ENCODE measurements at places on chromosomes 11 and 22.

GRCh38 chr11:129864811-129865210, 30.6 kb downstream of the NFRKB start:
- DNase-seq: no peak

GRCh38 chr11:78783301-78783700, 208.6 kb upstream of the NARS2 start:
- no peak for DNase-seq

- DNase-seq: no peak
These were observed 97.9 kb upstream of the NCAM1 start for GRCh38 chr11:112863305-112863704.

DNA sequence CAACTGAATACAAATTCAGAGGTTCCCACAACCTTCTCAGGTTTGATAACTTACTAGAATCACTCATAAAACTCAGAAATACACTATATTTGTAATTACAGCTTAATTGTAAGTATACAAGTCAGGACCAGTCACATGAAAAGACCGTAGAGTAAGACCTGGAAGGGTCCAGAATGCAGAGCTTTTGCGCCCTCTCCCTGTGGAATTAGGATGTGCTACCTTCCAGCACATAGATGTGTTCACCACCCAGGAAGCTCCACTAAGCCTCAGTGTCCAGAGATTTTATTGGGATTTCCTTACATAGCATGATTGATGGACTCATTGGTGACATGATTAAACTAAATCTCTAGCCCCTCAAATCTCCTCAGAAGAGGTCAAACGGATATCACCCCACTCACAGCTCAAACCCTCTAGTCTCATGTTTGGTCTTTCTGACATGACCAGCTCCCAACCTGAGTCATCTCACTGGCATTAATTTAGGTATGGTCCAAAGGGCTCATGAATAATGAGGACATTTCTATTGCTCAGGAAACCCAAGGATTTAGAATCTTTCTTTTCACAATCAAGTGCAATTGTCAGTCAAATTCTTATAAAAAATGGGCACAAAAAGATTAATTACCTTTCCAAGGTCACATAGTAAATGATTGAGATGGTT, 77.2 kb upstream of the UBASH3B start:
- DNase-seq: no peak

- DNase-seq: no peak
These were observed 404.0 kb downstream of the BUD13 start for GRCh38 chr11:116368784-116369183.

DNA sequence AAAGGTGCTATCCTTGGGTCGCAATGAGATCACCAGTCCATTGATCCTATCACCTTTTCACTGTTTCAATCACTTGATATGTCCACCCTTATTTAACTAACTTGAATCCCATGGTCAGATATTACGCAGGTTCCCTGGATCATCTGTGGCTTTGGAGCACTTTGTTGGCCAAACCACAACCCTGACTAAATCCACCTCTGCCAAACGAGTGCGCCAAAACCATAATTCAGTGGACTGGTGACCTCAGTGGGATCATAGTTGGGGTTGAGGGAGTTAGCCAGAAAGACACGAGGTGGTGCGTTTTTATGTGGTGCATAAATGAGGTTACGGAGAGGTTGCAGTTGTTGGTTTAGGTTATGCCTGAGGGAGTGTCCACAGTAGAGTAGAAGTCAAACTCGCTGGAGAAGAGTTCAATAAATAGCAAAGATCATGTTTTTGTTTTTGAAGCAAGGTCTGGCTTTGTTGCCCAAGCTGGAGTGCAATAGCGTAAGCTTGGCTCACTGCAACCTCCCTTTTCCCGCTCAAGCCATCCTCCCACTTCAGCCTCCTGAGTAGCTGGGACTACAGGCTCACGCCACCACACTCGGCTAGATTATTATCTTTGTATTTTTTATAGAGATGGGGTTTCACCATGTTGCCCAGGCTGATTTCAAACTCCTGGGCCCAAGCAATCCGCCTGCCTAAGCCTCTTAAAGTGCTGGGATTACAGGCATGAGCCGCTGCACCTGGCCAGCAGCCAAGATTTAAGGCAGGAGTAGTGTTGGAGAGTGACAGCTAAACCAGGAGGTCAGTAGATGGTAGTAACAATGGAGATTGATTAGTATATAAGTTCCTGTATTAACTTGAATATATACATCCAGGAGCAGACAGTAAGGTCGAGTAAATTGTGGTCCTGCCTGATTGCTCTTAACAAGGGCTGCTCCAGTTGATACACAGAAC, 4.5 kb downstream of the FOXR1 start:
- DNase-seq: no peak

- DNase-seq: no peak
These were observed 134.4 kb upstream of the NCAM1 start for GRCh38 chr11:112826788-112827187.

DNA sequence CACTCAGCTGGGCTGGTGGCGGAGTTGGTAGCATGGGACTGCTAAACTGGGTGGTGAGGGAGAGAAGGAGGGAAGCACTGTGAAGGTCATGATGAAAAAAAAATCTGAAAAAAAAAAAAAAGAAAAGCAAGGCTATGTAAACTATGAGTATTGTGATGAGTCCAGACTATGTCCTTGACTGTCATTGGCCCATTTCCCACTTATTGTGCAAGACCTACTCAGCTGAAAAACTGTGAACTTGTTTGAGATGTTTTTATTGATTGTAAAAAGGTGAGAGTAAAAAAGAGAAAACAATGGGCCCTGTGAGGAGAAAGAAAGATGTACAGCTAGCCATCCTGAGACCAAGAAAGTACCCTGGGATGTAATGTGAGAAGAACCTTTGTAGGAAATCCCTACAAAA, 798.4 kb upstream of the TENM4 start:
- DNase-seq: no peak

DNA sequence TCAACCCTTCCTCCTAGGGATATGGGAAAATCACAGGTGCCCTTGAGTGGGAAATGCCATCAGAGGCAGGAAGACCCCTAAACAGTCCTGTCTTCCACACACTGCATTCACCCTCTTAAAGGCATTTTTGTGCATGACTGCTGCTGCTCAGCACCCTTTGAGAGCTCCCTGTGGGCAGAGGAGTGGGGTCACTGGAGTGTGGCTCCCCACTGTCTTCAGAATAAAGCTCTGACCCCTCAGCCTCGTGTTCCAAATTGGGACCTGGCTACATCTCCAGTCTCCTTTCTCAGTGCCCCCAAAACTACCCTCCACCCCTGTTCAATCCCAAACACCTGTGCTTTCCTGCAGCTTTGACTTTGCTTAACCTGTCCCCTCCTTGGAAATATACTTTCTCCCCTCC, 46.6 kb downstream of the CHRDL2 start:
- no peak for DNase-seq

DNA sequence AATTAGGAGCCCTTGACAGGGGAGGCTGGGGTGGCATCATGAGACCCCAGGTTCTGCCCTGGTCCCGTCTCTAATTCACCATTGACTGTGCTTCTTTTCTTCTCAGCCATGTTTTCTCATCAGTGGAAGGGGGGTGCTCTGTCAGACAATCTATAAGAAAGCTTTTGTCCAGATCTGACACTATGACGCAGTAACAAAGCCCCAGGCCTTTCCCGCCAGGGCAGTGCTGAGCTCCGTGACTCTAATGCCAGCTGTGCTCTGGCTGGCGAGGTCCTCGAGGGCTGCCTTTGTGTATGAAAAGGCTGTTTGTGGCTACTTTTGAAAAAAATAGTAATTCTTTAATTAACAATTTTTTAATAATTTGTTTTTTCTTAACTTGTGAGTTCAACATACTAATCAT, 3.2 kb downstream of the CD6 start:
- no peak for DNase-seq

GRCh38 chr11:120185706-120186455, 25.0 kb upstream of the OAF start:
- no peak for DNase-seq

- no peak for DNase-seq
These were observed 240.6 kb downstream of the ETS1 start for GRCh38 chr11:128346804-128347203.

DNA sequence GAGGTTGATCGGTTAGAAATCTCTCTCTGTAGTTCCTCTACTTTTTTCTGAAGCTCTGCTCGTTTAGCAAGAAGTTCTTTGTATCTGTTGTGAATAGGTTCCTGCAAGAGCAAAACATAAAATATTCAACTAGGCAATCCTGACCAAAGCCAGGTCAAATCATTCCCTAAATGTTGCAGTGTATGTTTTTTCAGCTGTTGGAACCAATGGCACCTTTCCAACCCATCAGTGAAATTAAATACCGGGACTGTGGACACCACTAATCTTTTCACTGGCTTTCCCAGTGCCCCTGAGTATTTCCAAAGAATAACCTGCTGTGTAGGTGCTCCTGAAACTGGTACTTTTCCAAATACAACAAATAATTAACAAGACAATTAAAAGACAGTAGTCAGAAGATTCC, 45.1 kb downstream of the CEP57 start:
- no peak for DNase-seq

- DNase-seq: no peak
These were observed 3.5 kb downstream of the OSM start for GRCh38 chr22:30262917-30263741.

GRCh38 chr11:69696749-69697468, 6.9 kb downstream of the FGF19 start:
- DNase-seq: no peak

GRCh38 chr11:63710476-63711217, 29.3 kb downstream of the RTN3 start:
- no peak for DNase-seq

DNA sequence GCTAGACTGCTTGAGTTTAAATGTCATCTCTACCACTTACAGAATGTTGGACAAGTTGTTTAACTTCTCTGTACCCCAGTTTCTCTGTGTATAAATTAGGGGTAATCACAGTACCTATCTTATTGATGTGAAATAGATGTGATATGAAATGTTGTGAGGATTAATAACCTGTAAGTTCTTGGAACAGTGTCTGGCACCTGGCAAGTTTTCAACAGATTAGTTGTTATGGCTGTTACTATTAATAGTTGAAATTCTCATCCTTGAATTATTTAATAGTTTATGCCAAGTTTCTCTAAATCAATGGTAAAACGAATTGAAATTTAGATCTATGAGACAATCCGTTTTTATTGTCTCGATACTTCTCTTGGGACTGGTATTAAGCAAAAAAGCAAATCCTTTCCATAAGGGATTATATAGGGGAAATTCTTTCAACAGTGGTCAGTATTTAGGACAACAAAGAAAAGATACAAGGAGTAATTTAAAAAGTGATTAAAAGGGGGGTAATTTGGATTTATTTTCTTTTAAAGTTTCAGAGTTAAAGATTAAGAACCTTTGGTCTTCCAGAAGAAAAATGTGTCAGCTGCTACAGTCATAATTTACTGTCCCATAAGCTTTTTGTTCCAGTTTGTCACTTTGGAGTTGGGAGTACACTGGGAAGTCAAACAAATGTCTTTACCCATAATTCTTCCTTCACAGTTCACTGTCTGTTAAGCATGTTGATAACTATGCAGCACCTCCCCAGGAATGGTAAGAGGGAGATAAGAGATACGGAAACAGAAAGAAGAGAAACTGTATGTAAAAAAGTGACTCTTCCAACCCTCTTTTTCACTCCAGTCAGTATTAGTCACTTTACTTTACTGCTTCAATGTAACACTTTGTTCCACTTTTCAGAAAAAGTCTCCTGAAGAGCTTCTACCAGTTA, 13.2 kb downstream of the PDE3B start:
- no peak for DNase-seq

DNA sequence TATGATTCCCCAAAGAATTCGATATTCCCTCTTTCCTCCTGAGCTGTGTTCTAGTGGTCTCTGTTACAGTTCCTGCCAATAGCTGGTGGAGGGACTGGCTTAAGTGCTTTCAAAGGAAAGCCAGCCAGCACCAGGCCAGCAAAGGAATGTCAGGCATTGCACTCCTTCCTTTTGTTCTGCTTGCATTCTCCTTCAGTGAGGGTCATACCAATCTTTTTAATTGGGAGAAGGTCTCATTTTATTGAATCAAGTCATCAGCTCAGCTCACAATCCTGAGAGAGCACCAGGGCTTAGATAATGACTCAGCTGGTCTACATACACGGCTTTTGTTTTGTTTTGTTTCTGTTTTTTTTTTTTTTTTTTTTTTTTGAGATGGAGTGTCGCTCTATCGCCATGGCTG, 222.9 kb downstream of the NAV2 start:
- DNase-seq: no peak

- DNase-seq: no peak
These were observed 9.0 kb upstream of the RCN1 start for GRCh38 chr11:32081901-32082300.

DNA sequence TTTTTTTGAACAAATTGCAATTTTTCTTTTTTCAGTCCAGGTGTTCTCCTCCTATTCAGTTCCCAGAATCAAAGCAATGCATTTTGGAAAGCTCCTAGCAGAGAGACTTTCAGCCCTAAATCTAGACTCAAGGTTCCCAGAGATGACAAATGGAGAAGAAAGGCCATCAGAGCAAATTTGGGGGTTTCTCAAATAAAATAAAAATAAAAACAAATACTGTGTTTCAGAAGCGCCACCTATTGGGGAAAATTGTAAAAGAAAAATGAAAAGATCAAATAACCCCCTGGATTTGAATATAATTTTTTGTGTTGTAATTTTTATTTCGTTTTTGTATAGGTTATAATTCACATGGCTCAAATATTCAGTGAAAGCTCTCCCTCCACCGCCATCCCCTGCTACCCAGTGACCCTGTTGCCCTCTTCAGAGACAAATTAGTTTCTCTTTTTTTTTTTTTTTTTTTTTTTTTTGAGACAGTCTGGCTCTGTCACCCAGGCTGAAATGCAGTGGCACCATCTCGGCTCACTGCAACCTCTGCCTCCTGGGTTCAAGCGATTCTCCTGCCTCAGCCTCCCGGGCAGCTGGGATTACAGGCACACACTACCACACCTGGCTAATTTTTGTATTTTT, 6.2 kb upstream of the UBE4A start:
- DNase-seq: no peak

DNA sequence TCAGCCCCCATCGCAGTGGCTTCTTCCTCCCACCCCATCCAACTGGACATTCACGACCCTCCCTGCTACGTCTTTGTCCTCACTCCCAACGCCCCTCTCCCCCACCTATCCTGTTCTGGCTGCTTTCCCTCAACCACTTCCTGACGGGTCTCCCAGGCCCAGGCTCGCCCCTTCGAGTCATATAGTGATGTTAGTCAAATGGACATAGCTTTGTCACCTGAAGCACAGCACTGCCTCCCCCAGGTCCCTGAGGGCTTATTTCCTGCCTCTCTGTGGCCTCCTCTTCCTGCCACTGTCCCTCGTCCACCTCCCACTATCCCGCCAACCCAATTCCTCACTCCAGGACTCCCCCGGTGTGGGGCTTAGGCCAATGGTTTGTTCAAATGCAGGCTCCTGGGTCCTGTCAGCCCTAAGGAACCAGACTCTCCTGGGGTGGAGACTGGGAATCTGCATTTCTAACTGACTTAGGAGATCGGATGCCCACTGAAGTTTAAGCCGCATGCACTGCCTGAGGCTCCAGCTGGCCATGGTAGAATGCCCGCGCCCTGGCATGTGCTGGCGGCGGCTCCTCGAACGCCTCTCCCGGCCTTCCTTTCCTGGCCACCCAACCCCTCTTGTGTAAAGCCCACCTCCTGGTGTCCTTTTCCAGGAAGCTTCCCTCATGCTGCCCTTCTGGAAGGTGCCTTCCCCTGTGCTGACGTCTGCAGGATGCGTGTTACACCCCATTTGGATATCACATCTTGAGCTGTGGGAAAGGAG, 18.3 kb downstream of the SUN2 start:
- DNase-seq: no peak

- DNase-seq: no peak
These were observed 12.3 kb upstream of the SCUBE2 start for GRCh38 chr11:9103542-9104276.

- DNase-seq: no peak
These were observed 32.9 kb downstream of the ARVCF start for GRCh38 chr22:19983741-19984140.
